ENCODE measurements at places on chromosomes 7 and 10.

- no peak for DNase-seq
Observed at GRCh38 chr7:158975526-158976467, 119.4 kb downstream of the DYNC2I1 start.

GRCh38 chr7:1940863-1941262 lies 270.8 kb downstream of the ELFN1 start:
- no peak for DNase-seq

DNA sequence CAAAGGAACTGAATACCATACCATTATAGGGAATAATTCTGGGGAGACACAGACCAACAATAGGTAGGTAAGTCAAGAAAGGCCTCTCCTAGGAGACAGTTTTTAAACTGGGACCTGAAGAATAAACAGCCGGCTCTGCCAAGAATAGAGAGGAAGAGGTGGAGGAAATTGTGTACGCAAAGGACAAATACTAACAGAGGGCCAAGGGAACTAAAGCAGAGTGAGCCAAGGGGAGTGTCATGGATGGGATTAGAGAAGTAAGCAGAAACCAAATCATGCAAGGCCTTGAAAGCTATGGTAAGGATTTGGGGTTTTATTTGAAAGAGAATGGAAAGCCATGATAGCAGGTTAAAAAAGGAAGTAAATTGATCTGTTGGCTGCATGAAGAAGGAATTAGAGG lies 18.1 kb upstream of the ITGB8 start:
- DNase-seq, result no peak

GRCh38 chr7:10083766-10084165 lies 889.9 kb upstream of the PHF14 start:
- DNase-seq, result no peak

- peak; percentile 49 for DNase-seq
Observed at GRCh38 chr7:110090110-110090820, 1000.7 kb upstream of the LRRN3 start.

GRCh38 chr10:12397147-12397896 lies 48.0 kb downstream of the CAMK1D start:
- DNase-seq, result no peak

- no peak for DNase-seq
Observed at GRCh38 chr10:22551681-22552365, 162.6 kb downstream of the PIP4K2A start.

DNA sequence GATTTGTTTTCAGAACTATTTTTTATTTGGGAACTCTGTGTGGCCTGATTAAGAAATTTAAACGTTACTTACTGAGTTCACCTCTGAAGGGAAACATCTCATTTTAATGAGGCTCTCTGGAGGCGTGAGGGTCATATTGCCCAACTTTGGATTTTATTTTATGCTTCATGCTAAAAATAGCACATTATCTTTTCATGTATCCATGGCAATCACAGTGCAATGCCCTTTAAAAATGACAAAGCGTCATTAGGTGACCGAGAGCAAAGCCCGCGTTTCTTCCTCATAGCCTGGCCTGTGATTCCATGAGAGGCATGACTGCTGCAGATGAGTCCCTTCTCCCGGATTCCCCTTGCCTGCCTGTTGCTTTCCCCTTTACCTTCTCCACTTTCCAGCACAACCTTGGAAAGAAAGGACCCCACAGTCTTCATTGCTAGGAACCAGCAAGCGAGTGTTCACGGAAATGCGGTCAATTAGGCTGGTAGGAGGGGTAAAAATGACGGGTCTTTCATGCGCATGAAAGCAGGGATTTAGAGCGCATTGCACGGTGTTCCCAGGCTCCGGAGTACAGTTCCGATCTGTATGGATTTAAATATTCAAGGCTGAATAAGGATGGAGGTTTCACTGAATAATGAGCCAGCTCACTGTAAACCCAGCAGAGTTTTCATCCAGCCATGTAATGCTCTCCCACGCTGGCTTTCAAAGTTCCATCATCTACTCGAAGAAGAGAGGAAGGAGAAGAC lies 98.2 kb upstream of the PITRM1 start:
- DNase-seq, result no peak

- DNase-seq, result no peak
Observed at GRCh38 chr10:3151889-3152565, 20.6 kb downstream of the PITRM1 start.

- DNase-seq, result no peak
Observed at GRCh38 chr7:69967689-69968450, 369.6 kb downstream of the AUTS2 start.

DNA sequence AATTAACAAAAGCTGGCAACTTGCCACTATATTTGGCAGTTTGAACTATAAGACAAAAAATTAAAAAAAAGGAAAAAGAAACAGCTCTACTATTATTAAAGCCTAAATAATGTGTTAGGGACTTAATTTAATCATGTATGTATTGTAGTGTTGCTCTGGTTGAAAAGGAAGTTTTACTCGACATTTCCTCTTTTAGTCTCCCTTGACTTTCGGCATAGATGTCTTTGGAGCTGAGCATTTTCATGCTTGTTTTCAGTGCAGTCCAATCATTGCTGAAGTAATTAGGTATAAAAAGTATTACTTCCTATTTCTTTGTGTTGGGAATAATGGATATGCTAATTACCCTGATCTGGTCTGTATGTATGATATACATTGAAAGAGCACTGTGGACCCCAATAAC lies 216.8 kb upstream of the KLF6 start:
- no peak for DNase-seq

- no peak for DNase-seq
Observed at GRCh38 chr10:35892526-35892925, 250.4 kb upstream of the FZD8 start.

- DNase-seq, result no peak
Observed at GRCh38 chr7:2112261-2113198, 120.2 kb downstream of the MAD1L1 start.

DNA sequence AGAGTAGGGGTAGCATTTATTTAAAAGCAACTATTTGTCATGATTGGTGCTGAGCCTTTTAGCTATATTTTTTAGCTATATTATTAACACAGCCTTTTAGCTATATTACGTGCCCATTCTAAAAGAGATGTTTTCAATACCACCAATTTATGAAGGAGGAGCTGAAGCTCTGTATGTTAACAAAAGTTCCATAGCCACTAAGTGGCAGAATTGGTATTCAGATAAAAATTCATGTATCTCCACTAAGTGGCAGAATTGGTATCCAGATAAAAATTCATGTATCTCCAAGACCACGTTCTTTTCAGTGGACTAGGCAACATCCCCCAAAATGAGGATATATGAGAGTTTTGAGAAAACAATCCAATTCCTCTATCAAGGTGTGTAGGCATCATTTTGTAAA lies 268.6 kb downstream of the HGF start:
- DNase-seq, result peak; percentile 43

- DNase-seq, result no peak
Observed at GRCh38 chr10:96118604-96119450, 11.3 kb upstream of the ZNF518A start.

DNA sequence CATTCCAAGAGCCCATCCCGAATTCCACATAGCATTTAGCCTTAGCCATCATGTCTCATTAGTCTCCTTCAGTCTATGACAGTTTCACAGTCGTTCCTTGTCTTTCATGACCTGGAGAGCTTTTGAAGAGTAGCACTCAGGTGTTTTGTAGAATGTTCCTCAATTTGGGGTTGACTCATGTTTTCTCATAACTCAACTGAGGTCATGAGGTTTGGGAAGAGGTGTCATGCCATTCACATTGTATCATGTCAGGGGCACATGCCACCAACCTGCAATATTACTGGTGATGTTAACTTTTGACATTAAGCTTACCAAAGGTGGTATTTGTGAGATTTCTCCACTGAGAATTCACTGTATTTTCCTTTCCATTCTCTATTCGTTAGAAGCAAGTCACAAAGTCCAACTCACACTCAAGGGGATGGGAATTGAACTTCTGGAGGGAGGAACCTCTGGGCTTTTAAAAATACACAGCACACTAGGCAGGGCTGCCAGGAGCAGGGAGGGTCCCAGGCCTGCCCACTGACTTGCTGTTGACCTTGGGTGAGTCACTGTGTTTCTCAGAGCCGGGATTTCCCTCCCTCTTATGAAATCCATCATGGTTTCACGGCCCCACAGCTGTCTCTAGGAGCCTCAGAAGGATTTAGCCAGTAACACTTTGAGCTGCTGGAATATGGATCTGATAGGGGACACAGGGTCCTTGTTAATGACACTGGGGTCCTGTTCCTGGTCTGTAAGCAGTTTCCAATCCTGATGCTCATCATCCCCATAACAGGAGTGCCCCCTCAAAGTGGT lies 74.4 kb upstream of the TCF7L2 start:
- DNase-seq, result peak; percentile 86

DNA sequence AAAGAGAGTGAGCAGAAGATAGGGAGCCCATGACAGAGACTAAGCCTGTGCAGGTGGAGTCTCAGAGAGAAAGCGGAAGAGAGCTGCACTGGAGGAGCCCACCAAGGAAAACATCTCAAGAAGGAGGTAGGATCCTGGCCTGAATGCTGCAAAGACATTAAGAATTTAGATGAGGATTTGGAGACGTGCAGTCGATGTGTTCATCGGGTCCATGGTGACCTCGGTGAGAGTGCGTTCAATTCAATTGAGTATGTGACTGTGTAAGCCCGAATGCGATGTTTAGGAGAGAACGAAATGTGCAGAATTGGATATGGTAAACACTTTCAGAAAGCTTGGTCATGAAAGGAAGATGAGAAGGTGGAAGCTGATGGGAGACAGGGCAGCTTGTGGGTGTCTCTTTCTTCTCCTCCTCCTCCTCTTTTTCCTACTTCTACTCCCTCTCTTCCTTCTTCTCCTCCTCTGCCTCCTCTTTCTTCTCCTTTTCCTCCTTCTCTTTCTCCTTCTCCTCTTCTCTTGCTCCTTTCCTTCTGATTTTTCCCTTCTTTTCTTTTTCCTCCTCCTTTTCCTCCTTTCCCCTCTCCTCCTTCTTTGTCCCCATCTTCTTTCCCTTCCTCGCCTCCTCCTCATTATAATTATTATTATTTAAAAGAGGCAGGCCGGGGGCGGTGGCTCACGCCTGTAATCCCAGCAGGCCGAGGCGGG lies 276.0 kb downstream of the RPS24 start:
- no peak for DNase-seq

DNA sequence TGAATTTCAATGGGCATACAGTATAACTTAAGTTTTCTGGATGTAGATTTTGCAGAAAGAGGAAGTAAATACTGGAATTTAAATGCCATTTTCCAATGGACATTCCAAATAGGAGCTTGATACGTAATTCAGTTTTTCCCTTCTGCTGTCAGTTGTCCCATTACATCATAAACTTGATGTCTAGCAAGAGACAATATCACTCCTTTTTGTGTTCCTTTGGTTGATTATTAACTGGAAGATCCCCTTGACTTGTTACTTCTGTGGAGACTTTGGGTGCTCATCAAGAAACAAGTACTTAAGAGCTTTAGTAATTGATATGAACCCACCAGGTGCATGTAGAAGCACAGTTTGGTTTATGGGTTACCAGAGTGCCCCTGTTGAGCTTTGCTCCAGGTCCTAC lies 116.1 kb downstream of the ST7 start:
- no peak for DNase-seq

DNA sequence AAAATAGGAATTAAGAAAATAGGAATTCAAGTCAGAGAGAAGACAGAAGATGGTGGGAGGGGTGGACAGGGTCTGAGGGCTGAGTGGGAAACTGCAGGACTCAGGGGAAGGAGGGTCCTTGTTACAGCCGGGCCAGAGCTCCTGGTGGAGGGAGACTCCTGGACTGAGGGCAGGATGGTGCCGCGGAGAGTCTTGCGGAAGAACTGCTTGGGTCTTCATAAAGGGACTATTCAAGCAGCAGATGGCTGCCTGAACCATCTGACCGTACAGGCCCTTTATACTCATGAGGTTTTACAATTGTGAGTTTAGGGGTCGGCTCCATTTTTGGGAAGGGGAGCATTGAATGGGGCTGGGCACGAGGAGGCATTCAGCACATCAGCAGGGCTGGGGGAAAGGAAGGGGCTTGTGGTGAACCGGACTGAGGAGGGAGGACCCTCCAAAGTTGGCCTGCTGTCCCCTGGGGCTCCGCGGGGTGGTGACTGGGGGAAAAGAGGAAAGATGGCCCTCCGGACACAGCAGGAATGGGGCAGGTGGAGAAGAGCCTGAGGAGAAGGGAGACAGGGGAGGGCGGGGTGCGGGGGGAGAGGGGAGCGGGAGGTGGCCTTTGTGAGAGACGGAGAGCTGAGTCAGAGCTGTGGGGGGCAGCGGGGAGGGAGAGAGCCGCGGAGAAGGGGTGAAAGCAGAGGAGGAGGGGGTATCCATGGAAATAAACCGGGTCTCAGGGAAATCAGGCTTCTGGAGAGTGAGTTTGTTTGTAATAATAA lies 1.5 kb downstream of the FAM131B start:
- no peak for DNase-seq

DNA sequence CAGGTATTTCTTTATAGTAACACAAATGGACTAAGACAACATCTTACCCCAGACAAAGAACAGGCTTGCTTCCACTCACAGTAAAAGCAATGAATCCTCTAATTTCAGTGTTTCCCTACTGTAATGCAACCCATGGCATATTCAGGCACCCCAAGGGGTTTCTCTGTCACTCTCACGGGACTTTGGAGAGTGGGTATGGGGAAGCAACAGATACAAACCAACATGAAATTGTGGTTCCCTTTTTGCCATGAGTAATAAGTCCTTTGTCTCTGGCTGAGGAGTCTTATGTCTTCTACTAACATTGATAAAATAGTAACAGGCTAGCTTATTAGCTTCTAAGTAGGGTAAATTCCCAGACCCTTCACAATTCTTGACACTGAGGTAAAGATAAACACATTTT lies 51.4 kb upstream of the AOAH start:
- DNase-seq, result no peak

- DNase-seq, result no peak
Observed at GRCh38 chr10:87656431-87657072, 3.1 kb upstream of the PAPSS2 start.

- no peak for DNase-seq
Observed at GRCh38 chr7:112362053-112362650, 88.1 kb upstream of the IFRD1 start.

DNA sequence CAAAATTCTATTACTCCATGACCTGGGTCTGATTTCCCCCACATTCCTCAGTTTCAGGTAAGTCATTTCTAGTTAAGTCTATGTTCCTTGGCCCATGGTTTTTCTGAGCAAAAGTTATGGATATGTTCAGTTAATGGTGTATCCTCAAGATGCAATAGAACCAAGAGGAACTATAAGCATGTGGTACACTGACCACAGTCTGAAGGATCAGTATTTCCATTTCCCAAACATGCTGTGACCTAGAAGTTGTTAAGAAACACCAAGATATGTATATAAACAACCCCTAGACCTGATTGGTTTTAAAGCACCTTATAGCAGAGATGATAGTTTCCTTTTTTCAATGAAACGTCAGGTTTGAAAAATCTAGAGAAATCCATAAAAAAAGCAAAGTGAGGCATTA lies 94.2 kb upstream of the ABCB5 start:
- DNase-seq, result no peak

- DNase-seq, result no peak
Observed at GRCh38 chr7:42110333-42110732, 126.7 kb downstream of the GLI3 start.

- DNase-seq, result no peak
Observed at GRCh38 chr10:132208462-132209050, 21.8 kb downstream of the DPYSL4 start.

GRCh38 chr10:98423691-98424120 lies 8.7 kb upstream of the PYROXD2 start:
- no peak for DNase-seq

- no peak for DNase-seq
Observed at GRCh38 chr10:79241990-79242619, 105.2 kb upstream of the PPIF start.
